HFFc6 (cell line): ENCODE measurements at places on chromosomes 16 and 17. TPM values are rescaled to one million over a fixed set of nuclear protein-coding genes. Genes with fewer than 3 reads are reported as not detected.

- DNase-seq: no peak
These were observed 845 bp downstream of the RPL27 start for GRCh38 chr17:42999003-42999525.

GRCh38 chr17:72430611-72431432 lies 310.0 kb downstream of the SOX9 start:
- DNase-seq: no peak

DNA sequence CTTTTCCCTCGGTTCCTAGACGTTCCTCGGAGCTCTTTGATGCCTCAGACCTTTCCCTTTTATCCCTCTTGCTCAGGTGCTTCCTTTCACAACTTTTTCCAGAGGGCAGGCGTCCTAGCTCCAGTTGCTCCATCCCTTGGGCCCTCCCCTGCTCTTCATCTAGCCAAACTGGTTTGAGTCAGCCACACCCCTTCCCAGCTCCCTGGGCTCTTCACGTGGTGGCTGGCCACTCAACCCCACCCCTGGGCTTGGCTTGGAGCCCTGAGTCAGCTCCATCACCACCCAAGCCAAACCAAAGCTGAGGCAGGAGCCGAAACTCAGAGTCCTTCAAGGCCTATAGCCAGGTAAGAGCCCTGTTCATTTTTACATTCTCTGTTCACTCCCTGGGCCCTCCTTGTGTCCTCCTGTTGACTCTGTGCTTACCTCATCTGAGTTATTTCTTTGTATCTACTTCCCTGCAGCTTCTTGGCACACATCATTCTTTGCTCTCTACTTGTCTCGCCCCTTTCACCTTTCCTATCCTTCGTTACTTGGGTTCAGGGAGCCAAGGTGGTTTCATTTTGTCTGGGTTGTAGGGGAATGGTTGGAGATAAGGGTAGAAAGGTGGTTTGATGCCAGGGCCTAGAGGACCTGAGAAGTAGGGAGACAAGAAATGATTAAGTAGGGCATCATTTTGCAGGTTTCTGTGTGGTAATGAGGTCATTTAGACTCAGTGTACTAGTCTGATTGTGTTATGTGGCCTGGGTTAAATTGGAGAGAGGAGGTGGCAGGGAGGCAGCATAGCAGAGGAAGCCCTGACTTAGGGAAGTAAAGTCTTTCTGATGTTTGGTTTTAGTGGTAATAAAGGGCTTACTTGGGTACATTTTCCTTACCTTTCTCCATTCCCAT lies 7.6 kb upstream of the PHKG2 start:
- DNase-seq: peak; percentile 68

DNA sequence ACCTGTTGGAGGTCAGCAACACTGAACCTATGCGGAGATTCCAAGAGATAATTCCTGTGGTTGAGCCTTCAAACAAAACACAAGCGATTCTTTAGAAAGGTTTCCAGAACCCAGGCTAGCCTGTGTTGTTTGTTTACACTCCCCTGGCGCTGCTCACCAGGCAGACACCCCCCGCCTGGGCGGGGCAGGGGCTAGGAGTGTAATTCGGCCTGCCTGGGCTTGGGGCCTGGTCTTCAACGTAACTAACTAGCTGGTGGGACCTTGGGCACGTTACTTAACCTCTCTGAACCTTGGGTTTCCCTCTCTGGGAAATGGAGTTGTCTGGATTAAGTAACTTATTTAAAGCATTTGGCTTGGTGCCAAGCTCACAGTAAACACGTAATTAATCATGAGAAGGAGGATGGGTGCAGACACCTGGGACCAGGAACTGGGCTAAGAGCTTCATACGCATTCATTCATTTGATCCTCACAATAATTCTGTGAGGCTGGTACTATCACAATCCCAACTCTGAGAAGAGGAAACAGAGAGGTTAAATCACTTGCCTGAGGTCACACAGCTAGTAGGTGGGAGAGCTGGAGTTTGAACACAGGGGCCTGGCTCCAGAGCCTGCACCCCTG lies 7.6 kb upstream of the ARHGAP27 start:
- no peak for DNase-seq

DNA sequence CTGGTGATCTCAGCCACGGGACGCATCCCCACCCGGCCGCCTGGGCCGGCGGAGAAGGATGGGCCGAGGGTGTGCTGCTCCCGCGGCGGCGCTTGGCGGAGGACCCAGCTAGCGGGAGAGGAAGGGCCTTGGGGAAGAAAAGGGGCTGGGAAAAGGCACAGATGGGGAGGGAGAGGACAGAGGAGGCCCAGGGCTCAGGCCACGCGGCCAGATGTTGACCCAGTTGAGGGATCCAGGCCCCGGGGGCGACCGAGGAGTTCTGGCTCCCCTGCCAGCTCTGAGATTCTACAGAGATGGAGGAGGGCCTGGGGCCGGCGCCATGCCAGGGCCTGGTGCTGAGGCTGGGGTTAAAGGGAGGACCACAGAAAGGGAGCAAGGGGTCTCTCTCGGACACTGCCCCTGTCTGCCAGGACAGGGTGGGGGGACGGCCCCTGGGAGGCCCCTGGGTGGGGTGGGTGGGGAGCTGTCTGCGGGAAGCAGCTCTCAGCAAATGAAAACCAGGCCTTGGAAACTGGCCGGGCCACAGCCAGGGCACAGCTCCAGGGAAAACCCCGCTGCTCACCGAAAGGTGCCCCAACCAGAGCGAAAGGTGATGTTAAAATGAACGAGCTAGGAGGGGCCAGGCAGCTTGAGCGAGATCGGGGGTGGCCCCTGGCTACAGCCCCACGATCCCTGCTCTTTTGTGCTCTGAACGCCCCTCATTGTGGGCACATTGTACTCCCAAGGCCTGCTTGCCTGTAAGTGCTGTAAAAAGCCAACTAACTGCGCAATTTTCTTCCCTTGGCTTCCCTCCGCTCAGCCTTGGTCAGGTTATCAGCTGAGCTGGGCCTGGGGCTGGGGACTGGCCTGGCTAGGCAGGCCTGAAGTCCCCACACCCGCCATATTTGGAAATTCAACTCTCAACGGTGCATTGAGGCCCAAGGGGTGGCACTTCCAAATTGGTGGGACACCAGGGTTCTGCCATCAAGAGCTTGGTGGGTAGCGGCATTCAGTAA lies 191.4 kb downstream of the ZNF423 start:
- no peak for DNase-seq

DNA sequence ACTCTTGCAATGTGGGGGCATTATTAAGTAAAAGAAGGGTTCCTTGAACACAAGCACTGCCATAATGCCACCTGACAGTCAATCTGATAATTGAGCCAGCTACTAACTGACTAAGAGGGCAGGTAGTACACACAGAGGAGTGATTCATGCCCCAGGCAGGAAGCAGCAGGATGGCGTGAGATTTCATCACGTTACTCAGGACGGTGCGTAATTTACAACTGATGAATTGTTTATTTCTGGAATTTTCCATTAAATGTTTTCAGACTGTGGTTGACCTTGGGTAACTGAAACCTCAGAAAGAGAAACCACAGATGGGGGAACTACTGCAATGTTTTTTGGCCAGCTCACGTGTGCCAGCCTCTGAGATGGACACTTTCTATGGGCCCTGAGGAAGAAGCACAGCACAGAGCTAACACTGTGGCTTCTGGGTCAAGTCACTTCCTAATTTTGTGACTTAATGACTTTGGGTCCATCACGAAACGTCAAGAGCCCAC lies 46.7 kb downstream of the C17orf67 start:
- peak; percentile 97 for DNase-seq

Gene PRSS33
- total RNA-seq: not detected in 3 replicates

DNA sequence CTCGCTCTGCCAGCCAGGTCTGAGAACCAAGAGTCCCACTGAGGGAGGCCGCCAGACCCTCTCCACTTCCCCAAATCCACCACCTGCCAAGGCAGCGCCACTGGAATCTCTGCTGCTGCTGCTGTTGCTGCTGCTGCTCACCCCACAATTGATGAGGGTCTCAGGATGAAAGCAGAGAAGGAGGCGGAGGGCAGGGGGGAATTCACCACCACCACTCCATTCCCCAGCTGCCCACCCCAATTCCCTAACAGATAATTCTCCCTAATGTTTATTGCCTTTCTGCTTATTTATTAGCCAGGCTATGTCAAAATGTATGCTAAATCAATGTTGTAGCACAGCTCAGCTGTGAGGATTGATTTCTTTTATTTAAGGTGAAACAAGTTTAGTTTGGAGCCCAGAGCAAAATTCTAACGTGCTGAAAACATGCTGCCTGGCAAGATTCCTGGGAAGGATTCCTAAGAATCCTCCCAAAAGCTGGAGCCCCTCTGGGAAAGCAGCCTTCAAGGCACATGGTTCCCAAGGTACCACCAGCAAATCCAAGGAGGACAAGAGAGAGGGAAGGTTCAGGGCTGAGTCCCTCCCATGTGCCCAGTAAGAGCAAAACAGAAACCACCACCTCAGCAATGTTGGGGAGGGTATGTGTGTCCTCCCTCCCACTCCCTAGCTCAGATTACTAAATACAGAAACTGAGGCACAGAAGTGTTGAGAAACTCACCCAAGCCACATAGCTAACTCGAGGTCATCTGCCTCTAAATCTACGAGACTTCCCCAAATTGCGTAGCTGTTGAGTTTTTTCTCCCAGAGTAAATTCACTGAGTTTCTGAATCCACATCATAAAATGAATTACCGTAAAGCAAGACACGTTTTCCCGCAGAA lies 12.2 kb upstream of the CDH5 start:
- no peak for DNase-seq

Gene SLC16A13
- 1.8 to 3.1 TPM (median 2.1 TPM) in 3 replicates for total RNA-seq

DNA sequence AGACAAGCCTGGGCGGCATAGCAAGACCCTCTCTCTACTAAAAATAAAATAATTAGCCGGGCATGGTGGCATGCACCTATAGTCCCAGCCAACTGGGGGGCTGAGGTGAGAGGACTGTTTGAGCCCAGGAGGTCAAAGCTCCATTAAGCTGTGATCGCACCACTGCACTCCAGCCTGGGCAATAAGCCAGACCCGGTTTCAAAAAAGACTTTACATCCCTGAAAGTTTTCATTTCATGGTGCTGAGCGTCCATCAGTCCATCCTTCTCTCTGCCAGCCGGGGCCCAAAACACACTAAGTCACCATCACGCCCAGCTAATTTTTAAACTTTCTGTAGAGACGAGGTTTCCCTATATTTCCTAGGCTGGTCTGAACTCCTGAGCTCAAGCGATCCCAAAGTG lies 10.6 kb downstream of the RAB40B start:
- DNase-seq: no peak

Gene KRT27
- total RNA-seq: not detected in 3 replicates

Gene MILR1
- 0.68 to 2.0 TPM (median 0.75 TPM) in 3 replicates for total RNA-seq

DNA sequence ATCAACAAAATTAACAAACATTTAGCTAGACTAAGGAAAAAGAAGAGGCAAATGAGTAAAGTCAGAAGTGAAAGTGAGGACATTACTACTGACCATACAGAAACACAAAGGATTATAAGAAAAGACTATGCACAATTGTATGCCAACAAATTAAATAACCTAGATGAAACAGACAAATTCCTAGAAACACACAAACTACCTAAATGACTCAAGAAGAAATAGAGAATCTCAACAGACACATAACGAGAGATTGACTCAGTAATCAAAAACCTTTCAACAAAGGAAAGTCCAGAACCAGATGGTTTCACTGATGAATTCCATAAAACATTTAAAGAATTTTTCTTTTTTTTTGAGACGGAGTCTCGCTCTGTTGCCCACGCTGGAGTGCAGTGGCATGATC lies 35.7 kb upstream of the MYLK3 start:
- DNase-seq: no peak

Gene MYL4
- not detected in 3 replicates for total RNA-seq

GRCh38 chr16:77469634-77470033 lies 34.8 kb upstream of the ADAMTS18 start:
- no peak for DNase-seq

Gene NOMO2
- total RNA-seq: 211 and 231 TPM in 2 replicates

- DNase-seq: no peak
These were observed 29.3 kb downstream of the CEP295NL start for GRCh38 chr17:78873519-78874340.

Gene HOXB4
- total RNA-seq: not detected in 3 replicates

Gene ABCA10
- 0.07 to 0.21 TPM in 2 of 3 replicates, not detected in the other for total RNA-seq

Gene SRCIN1
- total RNA-seq: 0.10 to 0.38 TPM in 2 of 3 replicates, not detected in the other

DNA sequence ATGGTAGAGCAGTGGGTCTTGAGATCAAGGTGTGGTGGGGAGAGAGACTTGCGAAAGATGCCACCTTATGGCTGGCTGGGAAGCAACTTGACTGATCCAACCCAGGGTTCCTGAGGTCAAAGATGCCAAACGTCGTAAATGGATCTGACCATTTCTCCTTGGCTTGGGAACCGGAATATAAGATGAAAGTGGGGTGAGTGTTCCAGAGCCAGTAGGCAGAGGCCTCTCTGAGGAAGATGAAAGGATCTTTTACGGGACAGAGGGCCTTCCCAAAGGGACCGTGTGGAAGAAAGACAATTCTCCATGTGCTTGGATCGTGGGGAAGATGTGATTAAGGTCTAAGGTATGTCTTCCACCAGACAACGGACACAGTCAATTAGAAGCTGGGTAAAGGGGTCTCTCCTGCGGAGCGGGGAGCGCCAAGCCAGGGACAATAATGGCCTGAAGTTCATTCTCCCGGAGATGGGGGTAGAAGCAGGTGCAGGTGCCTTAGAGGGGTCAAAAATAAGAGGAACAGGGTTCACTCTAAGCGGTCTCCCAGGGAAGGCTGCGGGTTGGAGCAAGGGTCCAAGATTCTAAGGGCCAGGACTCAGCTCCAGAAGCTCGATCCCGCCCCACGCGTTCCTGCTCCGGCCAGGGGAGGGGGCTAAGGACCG lies 800 bp downstream of the FXR2 start:
- peak; percentile 40 for DNase-seq

DNA sequence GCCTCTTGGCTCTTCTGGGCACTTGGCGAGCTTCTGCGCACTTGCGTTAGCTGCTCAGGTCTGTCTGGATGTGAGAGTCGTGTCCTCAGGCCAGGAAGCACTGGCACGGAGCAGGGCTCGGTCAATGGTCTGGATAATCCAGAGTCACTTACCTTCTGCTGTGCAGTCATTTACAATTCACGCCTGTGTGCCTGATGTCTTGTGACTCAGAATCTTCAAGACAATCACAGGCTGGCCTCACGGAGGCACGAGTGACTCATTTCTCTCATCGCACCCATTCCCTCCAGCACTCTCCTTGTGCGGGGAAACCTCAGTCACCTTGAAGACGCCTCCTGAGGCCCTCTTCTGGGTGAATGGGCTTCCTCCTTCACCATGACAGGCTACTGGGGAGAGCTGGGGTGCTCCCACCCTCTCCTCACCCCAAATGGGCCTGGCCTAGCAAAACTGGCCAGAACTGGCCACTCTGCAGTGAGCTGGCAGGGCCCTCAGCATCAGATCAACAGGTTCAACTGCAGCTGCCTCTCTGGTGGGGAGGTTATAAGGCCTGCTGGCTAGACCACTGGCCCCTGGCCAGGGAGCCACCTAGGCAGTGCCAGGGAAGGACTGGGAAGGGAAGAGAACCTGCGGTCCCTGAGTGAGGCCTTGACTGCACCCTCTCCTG lies 1.9 kb upstream of the CAPN15 start:
- peak; percentile 94 for DNase-seq

- DNase-seq: no peak
These were observed 82.8 kb downstream of the TBC1D16 start for GRCh38 chr17:79952901-79953300.
